Activated CD4-positive, CD25-positive, alpha-beta regulatory T cell treated with anti-CD3 and anti-CD28 coated beads, Interleukin-2, amount 50 U/mL, for 16 hours (primary cell): ENCODE measurements at places on chromosomes 7 and 10.

DNA sequence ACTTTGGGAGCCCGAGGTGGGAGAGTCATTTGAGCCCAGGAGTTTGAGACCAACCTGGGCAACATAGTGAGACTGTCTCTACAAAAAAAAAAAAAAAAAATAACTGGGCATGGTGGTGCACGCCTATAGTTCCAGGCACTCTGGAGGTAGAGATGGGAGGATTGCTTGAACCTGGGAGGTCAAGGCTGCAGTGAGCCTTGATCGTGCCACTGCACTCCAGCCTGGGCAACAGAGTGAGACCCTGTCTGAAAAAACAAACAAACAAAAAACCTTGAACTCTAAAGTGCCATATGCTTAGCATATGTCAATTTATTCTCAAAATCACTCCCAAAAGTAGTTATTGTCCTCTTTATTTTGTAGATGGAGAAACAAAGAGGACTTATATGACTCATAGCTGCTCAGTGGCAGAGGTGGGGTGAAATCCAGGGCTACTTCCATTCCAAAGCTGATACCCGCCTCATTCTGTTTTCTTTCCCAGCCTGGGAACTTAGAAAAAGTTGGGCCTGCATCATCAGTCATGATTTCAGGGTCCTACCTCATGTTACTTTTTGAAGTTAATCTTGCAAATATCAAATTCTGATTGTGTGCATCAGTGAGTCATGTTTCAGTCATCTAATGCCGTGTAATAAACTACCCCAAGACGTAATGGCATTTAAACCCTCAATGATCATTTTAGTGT, 13.3 kb downstream of the DHTKD1 start:
- DNase-seq: no peak

DNA sequence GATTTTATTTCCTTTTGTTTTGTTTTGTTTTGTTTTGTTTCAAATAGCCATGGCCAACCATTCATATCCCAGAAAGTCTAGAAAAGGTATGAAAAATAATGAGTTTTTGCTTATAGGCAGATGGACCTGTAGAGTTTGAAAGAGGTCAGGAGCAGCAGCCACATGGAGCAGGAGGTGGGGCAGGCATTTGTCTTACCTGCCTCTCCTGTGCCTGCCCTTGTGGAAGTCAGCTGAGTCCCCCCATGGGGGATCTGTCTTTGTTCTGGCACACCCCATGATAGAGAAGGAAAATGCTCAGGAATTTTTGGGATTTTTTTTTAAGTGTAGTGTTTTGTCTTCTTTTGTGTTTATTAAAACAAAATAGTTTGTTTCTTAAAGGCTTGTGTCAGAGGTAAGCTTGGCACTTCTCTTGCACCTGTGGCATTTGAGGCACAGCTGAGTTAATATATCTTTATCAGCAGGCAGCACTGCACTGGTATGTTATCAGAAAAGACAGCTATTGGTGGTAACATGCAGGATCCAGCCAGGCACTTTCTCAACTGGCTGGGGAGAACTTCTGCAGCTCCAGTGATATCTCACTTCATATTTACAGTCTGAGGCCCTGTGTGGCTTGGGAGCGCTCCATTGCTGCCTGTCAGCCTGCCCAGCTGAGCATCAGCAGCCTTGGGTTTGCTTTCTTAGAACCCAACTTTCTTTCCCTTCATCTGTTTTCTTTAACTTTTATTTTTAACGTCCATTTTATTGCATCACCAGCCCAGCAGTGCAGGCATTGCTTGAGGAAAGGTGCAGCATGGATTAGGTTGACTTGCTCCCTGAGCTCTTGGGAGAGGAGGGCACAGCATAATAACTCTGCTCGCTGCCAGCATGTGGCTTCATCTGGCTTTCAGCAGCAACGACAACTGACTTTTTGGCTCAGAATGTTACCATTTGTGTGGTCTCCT, 44.4 kb downstream of the LRRC4 start:
- no peak for DNase-seq

DNA sequence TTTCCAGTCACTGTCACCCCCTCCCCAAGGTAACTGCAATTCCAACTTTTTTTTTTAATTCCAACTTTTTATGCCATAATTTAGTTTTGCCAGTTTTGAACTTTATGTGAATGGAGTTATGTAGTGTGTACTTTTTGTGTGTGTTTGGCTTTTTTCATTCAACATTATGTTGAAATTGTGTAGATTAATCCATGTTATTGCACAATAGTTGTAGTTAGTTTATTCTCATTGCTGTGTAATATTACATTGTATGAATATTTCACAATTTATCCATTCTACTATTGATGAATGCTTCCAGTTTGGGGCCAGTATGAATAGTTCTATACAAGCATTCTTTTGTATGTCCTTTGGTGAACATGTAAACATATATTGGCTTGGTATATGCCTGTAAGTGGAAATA, 32.5 kb downstream of the MXI1 start:
- DNase-seq: no peak

GRCh38 chr10:8350250-8350967, 295.9 kb downstream of the GATA3 start:
- DNase-seq: no peak

DNA sequence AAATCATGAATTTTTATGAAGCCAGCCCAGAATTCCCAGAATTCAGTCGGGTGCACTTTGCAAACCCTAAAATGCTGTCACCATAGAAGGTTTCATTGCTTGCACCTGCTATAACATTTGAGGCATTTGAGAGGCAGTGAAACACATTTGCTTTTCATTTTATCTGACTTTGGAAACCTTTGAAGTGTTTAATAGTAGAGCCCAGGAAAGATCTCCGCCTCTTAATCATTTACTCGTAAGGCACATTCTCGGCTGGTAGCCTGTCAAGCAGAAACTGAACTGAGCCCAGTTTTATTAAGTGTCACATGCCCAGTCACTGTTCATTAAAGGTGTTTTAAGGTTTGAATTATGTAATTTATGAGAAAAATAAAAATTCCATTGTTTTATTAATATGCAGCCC, 247.6 kb downstream of the EMX2 start:
- DNase-seq: no peak

DNA sequence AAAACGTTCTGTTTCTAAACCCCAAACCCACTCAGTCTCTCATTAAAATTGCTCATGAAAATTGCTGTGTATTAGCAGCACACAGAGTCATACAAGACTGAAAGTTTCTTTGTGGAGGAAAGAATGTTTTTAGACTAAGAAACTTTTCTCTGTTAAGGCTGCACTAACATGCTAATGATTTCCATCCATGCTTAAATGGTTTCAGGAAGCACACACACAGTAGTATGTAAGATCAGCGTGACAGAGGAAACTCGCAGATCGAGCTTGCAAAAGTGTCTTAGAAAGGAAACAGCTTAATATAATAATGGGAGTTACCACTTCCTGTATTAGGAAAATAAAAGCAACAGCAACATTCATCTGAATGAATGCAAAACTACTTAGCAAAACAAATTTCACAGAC, 112.7 kb downstream of the ICA1 start:
- no peak for DNase-seq
